Activated naive CD8-positive, alpha-beta T cell treated with anti-CD3 and anti-CD28 coated beads, Interleukin-2, amount 50 U/mL, for 24 hours (primary cell): ENCODE measurements at places on chromosomes 3 and 15.
A peak's percentile ranks its signal among the peaks of the same experiment; 100 is the strongest.

DNA sequence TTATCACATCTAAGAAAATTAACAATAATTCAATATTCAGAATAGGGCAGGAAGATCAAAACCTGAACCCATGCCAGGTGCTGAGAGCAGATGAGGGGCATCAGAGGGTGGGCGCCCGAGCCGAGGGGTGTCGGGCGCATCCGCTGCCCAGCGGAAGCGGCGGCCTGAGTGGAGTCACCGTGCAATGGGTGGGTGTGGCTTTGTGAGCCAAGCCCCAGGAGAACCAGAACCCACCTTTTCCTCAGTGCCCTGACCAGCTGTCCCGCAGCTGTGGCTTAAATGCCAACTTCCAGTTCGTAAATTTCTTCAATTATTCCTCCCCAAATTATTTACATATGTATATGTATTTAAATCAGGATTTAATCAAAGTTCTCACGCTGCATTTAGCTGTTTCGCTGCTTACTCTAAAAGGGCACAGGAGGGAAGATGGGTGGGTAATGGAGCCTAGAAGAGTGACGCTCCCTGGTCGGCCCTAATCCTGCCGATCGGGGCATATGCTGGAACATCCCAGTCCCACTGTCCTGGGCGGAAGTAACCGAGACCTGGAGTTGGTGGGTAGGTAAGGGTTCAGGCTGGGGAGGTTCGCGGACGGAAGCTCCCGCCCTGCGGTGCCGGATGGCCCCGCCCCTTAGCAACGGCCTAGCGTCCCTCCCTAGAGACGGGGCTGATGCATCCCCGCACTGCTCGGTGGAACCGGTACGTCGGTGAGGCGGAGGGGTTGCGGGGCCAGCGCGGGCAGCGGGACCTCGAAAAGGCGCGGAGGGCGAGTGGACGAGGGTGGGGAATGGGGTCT is 1.3 kb downstream of the DNAH1 start:
- peak; percentile 65 for DNase-seq

DNA sequence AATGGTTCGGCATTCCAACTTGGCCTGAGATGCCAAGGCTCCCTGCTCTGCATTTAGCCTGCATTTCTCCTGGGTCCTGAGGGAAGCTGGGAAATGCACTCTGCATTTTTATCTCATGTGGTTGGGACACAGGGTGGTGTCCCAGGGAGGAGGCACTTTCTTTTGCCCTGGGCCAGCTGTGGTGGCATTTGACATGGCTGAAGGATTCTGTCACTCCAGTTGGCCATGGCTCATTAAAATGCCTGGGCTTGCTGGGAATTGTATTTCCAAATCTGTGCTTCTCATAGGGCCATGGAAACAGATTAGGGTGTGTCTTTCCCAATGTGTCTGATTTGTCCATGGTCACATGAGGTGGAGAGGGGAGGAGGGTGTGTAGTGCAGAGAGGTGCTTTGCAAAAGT is 128.3 kb upstream of the RGMA start:
- DNase-seq: no peak

GRCh38 chr3:132421832-132422231 is 4.5 kb downstream of the DNAJC13 start:
- no peak for DNase-seq

GRCh38 chr3:116947148-116947547 is 237.6 kb downstream of the TUSC7 start:
- DNase-seq: no peak

GRCh38 chr3:30768703-30769550 is 125.5 kb downstream of the GADL1 start:
- DNase-seq: peak; percentile 78

DNA sequence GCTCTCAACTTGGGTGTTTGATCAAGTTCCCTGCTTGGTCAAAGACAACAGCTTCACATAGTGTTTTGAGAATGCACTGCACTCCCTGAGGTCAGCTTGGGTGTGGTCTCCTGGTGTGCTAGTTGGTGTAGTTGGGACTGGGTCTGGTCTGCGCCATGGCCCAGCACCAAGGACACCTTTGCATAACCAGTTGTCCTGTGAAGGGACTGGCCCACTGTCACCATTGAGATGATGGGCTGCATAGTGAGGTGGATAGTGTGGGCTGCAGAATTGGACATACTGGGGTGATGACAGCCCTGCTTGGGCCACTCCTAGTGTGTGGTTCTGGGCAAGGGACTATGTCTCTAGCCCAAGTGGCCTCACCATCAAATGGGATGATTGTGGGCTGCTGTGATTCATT is 9.5 kb downstream of the RPSA start:
- no peak for DNase-seq
